ENCODE measurements at places on chromosomes 5 and 9. TPM values are rescaled to one million over a fixed set of nuclear protein-coding genes. Genes with fewer than 3 reads are reported as not detected.

LPCAT1 gene
- total RNA-seq = 58.5 TPM

PDZD2 gene
- 0.87 TPM for total RNA-seq

INVS gene
- 17.3 TPM for total RNA-seq

PCDHGB2 gene
- 0.69 TPM for total RNA-seq

C9orf153 gene
- not detected for total RNA-seq

DNM1 gene
- total RNA-seq = 18.9 TPM

LMX1B gene
- total RNA-seq = 1.3 TPM

DMRTA1 gene
- 1.3 TPM for total RNA-seq

MYO10 gene
- 54.6 TPM for total RNA-seq

SLCO6A1 gene
- not detected for total RNA-seq

SHROOM1 gene
- 10.3 TPM for total RNA-seq

AK3 gene
- 88.8 TPM for total RNA-seq

GABRP gene
- not detected for total RNA-seq

SPRY4 gene
- total RNA-seq = 27.9 TPM

BTNL8 gene
- total RNA-seq = 0.18 TPM

SPINK5 gene
- total RNA-seq = not detected

FLT4 gene
- total RNA-seq = 0.31 TPM

WDR38 gene
- total RNA-seq = not detected

SPINK7 gene
- total RNA-seq = not detected

HAVCR2 gene
- total RNA-seq = 0.39 TPM

MYMK gene
- not detected for total RNA-seq

CORO2A gene
- total RNA-seq = 9.2 TPM

SHISAL2B gene
- total RNA-seq = not detected

NXNL2 gene
- 0.77 TPM for total RNA-seq

PCDHGA9 gene
- total RNA-seq = 0.29 TPM

Measured in HT1080 (cell line).